NCI-H446 (cell line): ENCODE measurements at places on chromosomes 7 and 10.

- DNase-seq = no peak
These were observed 89.0 kb downstream of the TRIM24 start for GRCh38 chr7:138549082-138549481.

GRCh38 chr7:151319189-151319588 lies 22.4 kb upstream of the NUB1 start:
- no peak for DNase-seq

GRCh38 chr7:129126314-129126713 lies 18.2 kb upstream of the TSPAN33 start:
- DNase-seq = no peak

- DNase-seq = peak; percentile 23
These were observed 540.4 kb downstream of the CNTNAP2 start for GRCh38 chr7:146656988-146657387.

- DNase-seq = no peak
These were observed 87.5 kb downstream of the GSAP start for GRCh38 chr7:77328669-77329068.

GRCh38 chr7:85595750-85596178 lies 408.9 kb upstream of the SEMA3D start:
- no peak for DNase-seq

DNA sequence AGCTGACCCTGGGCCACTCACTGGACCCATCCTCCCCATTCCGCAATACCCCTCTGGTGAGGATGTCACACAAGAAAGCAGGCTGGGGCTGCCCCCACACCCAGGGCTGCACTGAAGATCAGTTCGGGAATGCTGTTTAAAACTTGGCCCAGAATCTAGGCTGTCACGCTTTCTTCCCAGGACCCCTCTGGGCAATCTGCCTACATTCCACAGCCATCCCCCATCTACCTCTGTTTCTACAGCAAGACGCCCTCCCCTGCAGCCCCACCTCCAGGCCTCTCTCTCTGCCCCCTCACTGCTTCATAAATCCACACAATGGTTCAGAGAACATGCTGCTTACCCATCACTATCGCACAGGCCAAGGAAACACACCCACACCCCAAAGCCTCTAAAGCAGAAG lies 36.1 kb downstream of the XPNPEP1 start:
- no peak for DNase-seq

GRCh38 chr10:20962165-20962564 lies 65.1 kb upstream of the NEBL start:
- no peak for DNase-seq

DNA sequence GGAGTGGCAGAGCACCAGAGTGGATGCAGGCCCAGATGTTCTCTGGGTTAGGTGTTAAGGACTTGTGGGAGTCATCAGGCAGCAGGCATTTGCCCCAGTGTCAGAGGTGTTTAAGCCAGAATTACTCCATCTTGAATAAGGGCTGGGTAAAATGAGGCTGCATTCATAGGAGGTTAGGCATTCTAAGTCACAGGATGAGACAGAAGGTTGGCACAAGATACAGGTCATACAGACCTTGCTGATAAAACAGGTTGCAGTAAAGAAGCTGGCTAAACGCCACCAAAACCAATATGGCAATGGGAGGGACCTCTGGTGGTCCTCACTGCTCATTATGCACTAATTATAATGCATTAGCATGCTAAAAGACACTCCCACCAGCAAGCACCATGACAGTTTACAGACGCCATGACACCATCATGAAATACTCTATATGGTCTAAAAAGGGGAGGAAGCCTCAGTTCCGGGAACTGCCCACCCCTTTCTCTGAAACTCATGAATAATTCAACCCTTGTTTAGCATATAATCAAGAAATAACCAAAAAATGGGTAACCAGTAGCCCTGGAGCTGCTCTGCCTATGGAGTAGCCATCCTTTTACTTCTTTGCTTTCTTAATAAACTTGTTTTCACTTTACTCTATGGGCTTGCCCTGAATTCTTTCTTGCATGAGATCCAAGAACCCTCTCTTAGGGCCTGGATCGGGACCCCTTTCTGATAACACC lies 882 bp upstream of the LRRC61 start:
- DNase-seq = no peak

DNA sequence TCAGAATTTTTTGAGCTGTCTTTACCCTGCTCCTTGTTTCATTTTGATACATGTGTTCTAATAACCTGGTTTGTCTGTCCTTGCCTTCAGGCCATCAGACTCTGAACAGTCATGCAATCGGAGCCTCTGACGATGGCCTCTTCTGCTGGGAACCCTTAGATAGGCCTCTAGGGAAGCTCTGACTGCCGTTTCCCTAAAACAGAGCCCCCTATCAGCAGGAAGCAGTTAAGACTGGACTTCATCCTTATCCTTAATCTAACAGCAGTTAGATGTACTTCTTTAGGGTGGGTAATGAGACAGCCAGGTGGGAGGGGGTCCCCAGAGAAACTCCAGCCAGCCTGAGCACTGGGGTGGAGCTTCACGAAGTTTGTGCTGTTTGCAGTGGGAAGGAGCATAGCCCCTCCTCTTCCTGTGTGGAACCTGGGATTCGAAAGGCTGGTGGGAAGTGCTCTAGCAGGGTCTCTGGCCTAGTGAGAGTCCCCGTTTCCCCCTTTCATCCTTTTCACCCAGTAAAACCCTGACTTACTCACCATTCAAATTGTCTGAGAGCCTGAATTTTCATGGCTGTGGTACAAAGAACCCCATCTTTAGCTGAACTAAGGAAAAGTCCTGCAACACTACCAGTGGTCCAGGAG lies 28.4 kb upstream of the SORCS3 start:
- DNase-seq = no peak

- no peak for DNase-seq
These were observed 16.1 kb upstream of the C10orf71 start for GRCh38 chr10:49282879-49283341.

DNA sequence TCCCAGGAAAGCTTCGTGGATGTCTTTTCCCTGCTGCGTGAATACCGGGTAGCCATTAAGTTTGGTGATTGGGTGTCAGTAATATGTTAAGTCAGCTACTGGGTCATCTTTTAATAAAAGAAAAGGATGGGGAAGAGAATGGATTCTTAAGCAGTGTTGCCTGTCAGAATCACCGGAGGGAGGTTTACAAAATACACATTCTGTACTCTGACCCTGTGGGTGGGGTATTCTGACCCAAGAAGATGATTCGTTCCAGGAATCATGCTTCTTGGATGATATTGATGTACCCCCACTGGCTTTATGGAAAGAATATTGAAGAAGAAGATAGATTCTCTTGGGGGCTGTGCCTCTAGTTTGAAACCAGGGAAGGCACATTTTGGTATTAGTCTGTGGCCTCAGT lies 18.3 kb downstream of the SGPL1 start:
- DNase-seq = no peak

- DNase-seq = no peak
These were observed 4.9 kb upstream of the MCU start for GRCh38 chr10:72687035-72687434.

- no peak for DNase-seq
These were observed 34.9 kb downstream of the TMEM130 start for GRCh38 chr7:98834949-98835348.

DNA sequence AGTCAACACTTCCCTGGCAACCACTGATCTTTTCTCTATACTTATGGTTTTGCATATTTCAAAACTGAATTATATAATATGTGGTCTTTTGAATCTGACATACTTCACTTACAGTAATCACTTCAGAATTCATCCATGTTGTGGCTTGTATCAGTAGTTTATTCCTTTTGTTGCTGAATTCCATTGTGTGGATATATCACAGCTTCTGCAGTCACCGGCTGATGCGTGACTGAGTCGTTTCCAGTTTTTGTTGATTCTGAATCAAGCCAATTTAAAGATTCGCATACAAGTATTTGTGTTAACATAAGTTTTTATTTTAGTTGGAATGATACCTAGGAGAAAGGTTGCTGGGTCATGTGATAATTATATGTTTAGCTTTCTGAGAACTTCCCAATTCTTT lies 672.5 kb upstream of the ANKRD30A start:
- no peak for DNase-seq

DNA sequence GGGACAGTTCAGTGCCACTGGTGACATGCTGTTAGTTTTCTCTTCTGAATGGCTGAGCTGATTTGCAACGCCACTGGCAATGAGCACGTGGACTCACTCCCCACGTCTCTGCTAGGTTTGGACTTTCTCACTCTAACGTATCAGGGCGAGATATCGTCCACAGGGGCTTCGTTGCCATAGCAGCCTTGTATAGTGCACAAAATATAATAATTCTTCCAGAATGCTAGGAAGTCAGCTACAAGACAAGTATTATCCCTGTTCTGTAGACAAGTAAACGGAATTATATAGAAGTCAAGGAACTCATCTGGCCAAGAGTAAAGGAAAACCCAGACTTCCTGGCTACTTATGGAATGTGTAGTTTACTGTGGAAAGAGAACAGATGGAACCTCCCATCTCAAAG lies 226.8 kb downstream of the ARHGAP21 start:
- no peak for DNase-seq

DNA sequence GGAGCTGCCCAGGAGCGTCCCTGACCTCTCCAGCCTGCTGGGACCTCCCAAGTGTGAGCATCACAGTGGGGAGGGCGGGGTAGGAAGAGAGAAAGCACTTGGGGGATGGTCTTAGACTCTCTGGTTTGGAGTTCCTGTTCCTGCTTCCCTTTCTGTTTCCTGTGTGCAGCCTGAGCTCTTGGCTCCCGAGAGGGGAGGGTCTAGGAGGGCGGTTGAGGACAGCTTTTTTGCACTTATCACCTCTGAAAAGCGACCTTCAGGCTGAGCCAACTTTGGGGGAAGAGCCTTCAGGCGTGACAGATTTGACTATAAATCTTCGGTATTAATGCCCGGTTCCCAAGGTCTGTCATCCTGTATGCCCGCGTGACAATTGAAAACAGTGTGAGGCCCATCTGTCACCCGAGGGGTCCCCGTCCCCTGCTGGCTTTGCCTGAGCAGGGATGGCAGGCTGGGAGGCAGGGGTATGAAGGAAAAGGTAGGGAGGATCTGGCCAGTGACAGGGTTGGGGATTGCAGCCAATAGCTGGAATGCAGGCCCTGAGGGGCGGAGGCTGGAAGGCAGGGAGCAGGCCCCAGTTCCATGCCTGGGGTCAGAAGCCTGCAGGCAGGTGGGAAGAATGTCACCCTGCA lies 78.6 kb downstream of the CDH23 start:
- no peak for DNase-seq

GRCh38 chr7:4159154-4159501 lies 523.0 kb upstream of the FOXK1 start:
- no peak for DNase-seq

DNA sequence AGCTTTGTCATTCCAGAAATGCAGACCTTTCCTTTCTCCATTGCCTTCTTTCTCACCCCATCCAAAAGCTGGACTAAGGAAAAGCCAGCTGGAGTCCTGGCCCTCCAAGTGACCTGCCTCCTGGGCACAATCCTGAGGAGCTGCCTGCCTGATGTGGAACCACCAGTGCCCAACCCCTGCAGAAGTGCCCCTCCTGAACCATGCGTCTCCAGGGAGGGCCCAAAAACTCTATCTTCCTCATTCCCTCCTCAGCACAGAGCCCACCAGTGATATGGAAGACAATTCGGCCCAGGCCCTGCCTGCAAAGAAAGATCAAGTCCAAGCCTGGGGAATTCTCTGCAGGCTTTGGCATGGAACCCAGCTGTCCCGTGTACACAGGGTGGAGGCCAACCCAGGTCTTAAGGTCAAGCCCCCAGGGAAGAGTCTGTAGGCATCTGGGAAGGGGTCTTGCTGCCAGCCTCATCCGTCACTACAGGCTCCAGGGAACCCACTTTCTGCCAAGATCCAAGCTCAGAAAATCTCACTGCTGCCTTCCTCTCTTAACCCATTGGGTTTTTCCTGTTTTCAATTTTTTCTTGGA lies 3.5 kb upstream of the GRID1 start:
- no peak for DNase-seq

DNA sequence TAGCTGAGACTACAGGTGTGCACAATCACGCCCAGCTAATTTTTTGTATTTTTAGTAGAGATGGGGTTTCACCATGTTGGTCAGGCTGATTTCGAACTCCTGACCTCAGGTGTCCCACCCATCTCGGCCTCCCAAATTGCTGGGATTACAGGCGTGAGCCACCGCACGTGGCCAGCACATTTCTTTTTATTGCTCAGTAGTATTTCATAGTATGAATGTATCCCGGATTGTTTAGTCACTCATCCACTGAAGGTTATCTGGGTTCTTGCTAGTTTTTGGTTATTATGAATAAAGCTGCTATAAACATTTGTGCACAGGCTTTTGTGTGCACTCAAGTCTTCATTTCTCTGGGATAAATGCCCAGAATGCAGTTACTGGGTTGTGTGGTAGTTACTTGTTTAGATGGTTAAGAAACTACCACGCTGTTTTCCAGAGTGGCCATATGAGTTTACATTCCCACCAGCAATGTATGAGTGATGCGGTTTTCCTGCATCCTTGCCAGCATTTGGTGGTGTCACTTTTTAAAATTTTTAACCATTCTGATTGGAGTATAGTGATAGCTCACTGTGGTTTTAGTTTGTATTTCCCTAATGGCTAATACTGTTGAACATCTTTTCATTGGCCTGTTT lies 275.8 kb upstream of the LYZL1 start:
- no peak for DNase-seq

DNA sequence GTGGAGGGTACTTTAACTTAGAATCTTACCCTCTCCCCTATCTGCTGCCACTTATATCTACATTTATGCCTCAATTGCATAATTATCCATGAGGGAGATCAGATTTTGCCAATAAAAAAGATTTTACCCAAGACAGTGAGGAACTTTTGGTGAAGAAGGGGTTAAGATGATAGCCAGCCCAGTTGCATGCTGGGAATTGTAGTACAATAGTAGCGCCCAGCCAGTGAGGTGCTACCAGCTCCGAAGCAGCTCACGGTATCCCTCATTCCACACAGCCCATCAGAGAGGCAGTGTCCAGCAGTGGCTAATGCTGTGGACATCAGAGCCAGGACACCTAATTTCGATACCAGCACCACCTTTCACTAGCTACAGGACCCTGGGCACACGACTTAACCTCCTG lies 5.9 kb upstream of the LGI1 start:
- DNase-seq = peak; percentile 11

- no peak for DNase-seq
These were observed 62.7 kb downstream of the WAC start for GRCh38 chr10:28595613-28596012.

DNA sequence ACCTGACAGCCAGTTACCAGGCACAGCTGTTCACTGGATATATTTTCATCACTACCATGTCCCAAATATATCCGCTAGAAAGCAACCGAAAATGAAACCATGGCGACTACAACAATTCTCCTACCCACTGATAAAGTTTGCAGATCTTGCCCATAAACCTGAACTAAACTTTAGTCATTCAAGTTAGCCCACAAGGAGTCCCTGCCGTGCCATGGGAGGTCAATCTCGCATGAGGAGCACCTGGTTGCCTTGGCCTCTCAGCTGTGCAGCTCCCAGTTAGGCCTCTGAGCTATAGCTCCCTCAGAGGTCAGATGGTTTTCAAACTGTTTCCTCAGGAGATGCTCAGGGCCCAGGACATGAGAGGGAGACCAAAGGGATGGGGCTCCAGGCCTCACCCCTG lies 211.1 kb upstream of the RNF32 start:
- DNase-seq = no peak

DNA sequence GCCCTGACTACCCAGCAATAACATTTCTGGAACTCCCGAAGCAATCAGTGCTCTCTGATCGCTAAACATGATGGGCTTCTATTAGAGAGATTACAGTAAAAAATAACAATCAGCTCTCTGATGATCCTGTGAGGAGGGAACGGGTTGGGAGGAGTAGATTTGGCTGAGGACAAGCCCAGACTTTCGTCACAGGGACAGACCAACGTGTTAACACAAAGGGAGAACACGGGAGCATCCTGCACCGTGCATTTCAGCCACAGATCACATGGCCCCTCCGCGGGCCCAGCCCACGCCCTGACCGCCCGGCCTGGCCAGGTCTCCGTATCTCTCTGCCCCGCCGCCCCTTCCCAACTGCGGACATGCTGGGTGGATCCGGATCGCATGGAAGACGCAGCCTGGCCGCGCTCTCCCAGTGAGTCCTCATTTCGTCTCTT lies 95.0 kb upstream of the AGBL3 start:
- DNase-seq = peak; percentile 78
